Large intestine (tissue), 12 donors: ENCODE measurements at places on chromosomes 12 and 14.

- DNase-seq: no peak
These were observed 218.3 kb upstream of the CRY1 start for GRCh38 chr12:107311682-107312081.

DNA sequence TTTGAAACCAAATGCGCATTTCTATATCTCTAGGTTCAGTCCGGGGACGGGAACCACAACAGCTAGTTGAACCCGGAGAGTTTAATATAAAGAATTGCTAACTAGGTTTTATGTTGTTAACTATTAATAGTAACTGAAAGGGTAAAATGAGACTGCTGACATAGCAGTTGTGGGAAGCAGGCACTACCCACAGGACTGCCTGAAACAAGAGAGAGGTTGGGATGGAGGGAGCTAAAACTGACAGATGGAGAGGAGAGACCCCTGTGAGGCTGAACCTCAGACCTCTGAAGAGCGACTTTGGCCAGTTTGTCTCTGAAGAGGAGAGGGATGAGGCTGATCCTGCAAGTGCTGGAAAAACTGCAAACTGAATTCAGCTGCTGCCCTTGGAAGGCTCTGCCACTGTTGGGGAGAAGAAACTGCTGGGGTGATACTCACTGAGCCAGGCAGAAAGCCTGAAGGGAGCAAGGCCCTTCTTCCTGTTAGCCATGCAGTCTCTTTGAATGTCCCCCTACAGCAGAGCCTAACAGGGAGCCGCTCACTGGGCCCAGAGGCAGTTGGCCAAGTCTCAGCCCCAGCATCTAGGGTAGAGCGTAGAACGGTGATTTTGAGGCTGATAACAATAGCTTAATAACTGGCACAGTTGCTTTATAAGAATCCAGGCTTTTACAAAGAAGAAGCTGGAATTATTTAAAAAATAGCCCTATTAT lies 172.2 kb downstream of the NPAS3 start:
- DNase-seq: no peak

DNA sequence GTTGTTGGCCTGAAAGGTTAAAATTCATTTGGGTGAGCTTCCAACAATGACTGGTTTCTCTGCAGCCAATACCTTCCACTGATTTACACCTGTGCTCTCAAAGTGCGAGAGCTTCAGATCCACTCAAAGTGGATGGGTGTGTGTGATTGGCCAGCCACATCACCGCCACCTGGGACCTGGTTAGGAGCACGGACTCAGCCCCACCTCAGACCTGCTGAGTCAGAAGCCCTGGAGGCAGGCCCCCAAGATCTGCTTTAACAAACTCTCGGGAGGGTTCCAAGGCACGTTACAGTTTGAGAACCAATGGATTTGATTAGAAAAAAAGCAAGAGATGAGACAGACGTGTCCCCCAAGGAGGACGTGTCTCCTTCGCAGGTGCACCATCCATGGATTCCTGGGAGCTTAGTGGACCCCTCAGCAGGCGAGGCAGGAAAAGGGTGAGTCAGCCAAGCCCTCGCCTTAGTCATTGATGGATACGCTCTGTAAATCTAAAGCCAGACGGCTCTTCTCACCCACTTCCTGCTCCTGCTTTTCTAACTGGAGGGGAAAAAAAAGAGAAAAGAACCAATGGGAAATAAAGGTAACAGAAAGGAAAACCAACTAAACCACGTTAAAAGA lies 24.5 kb downstream of the FZD10 start:
- no peak for DNase-seq

GRCh38 chr12:109920261-109920780 lies 20.2 kb downstream of the TCHP start:
- DNase-seq: no peak

DNA sequence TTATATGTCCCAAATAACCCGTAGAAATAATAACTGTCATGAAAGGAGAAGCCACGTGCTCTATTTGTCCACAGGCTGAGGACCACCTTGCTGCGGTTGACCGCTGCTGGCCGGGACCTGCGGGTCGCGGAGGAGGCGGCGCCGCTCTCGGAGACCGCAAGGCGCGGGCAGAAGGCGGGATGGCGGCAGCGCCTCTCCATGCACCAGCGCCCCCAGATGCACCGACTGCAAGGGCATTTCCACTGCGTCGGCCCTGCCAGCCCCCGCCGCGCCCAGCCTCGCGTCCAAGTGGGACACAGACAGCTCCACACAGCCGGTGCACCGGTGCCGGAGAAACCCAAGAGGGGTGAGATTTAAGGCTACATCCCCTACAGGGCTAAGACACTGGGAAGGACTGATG lies 21.0 kb downstream of the RPGRIP1 start:
- no peak for DNase-seq

DNA sequence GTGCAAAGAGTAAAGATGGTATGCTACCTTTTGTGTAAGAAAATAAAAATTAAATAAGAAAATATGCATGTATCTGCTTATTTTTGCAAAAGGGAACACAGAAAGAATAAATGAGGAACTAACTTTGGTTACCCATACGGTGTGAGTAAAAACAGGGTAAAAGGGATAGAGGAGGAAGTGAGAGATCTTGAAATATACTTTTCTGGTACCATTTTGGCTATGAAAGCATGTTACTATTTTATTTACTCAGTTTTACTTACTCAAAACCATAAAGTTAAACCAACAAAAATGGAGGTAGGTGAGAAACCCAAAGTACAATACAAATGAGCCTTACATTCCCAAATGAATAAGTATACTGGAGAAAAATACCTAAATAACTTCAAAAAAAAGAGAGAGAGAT lies 122.0 kb upstream of the EGLN3 start:
- no peak for DNase-seq

DNA sequence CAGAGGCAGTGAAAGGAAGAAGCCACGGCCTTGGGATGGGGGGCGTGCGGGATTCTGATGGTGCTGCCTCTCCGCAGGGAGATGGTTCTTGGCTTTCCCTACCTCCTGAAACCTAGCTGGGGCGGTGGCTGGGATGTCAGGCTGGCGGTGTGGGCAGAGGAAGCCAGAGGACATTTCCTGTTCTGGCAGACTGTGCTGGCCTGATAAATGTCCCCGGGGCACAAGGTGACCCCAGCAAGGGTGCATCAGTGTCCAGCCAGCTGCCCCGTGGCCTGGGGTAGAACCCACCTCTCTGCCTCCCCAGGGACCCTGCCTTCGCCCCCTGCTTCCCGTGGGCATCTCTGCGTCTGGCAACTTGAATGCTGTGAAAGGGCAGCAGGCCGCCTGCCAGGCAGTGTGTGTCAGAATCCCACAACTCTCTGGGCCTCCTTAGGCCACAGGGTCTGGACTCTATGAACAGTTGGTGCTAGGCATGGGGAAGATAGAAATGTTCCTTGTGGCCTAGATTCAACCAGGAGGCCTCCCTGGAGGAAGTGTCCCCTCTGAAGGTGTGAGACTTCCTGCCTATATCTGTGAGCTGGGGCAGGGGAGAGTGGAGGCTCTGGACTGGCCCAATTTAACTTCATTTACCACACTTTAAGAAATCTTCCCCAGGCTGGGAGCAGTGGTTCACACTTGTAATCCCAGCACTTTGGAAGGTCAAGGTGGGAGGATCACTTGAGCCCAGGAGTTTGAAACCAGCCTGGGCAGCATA lies 4.9 kb downstream of the SH2B3 start:
- no peak for DNase-seq

- peak; percentile 76 for DNase-seq
These were observed 662 bp upstream of the BATF start for GRCh38 chr14:75521415-75522199.

DNA sequence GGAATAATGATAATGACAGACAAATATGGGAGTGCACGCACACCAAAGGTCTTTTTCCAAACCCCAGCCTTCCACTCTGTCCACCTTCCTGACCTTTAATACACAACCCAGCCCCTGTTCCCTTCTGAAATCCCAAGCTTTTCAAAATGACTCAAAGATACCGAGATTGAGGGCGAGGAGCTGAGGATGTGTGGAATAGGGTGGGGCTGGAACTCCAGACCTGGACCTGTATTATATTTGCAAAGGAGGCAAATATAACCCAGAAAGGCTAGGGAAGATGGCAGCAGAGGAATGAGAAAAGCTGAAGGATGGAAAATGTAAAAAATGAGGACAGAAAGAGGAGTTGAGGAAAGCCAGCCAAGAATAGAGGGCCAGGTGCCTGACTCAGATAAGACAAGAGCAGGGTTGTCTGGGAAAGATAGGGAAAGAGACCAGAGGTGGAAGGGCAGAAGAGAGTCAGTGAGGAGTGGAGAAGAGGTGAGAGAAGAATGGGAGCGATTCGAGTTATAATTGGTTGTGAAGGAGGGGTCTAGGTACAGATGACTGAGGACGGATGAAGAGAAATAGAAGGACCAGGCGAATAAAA lies 1.0 kb upstream of the PTMS start:
- no peak for DNase-seq

DNA sequence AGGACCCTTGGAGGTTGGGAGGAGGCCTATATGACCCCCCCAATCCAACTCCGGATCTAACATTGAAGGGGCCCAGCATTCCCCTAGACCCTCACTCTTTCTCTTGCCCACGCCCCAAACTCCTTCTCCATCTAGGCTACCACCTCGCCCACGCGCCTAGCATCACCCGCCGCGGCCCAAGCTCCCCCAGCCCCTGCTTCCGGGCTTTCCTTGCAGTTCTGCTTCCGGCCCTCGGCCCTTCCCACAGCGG lies 445 bp downstream of the CERS5 start:
- no peak for DNase-seq

GRCh38 chr12:50803230-50803875 lies 39.4 kb upstream of the TMPRSS12 start:
- no peak for DNase-seq

DNA sequence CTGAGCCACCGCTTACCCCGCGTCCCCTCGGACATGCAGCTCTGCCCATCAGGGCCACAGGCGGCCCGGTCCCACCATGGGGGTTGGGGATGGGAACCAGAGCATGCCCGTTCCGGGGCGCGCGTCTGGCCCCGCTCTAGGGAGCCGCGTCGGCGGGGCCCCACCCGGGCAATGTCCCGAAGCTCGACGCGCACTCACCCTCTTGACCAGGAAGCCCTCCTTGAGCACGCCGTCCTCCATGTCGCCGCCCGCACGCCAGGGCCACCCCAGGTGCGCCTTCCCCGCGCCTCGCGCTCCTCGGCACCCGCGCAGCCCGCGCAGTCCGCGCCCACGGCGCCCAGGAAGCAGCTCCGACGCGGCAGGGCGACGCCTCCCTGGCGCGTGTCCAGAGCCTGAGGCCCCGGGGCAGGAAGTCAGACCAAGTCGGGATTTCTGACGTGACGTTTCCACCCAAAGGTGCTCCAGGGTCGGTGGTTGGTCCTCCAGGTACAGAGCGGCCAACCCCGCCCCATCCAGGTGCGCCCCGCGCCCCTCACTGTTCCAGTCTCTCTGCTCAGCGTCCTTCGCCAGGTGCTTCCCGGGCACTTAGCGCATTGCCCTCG lies at the start of gene PLEK2:
Gene PLEK2 (minus strand): TSS at position 346 of the 602 bp plus-strand sequence. CDS start 106 bp downstream, at position 240.
- DNase-seq: peak; percentile 94

- DNase-seq: no peak
These were observed 319.0 kb upstream of the RTL1 start for GRCh38 chr14:101222362-101223070.

GRCh38 chr12:28089338-28089737 lies 100.9 kb upstream of the CCDC91 start:
- no peak for DNase-seq

DNA sequence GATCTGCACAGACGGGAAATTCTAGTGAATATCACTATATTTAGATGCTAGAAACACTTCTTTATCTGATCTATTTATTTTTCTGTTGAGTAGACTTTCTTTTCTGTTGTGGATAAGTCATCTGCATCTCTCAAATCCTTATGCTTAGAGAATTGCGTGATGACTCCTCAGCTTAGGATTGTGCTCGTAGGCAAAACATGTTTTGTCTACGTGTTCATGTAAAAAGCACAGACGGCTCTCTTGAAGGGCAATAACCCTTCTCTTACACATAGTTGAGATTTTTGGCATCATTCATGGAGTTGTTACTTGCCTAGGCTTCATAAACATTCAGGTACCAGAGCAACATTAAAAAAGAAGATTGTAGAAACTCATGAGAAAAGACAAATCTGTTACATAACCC lies 18.6 kb downstream of the PPFIBP1 start:
- no peak for DNase-seq

DNA sequence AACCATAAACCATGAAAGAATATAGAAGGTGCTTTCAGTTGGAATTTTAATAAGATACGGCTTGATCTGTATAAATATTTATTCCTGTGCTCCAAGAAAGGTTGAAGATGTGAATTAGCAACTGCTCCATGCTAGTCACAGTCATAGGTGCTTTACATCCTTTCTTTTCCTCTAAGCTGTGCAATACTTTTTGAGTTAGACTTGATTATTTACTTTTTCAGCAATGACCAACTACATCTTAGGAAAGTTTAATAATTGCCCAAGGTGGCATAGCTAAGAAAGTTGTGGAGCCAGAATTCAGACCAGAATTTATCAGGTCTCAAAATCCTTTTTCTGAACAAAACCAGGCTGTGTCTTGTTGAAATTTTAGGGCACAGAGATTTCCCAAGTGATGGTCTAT lies 13.7 kb downstream of the TRHDE start:
- no peak for DNase-seq

- no peak for DNase-seq
These were observed 65.1 kb downstream of the GALNT16 start for GRCh38 chr14:69325086-69325485.

DNA sequence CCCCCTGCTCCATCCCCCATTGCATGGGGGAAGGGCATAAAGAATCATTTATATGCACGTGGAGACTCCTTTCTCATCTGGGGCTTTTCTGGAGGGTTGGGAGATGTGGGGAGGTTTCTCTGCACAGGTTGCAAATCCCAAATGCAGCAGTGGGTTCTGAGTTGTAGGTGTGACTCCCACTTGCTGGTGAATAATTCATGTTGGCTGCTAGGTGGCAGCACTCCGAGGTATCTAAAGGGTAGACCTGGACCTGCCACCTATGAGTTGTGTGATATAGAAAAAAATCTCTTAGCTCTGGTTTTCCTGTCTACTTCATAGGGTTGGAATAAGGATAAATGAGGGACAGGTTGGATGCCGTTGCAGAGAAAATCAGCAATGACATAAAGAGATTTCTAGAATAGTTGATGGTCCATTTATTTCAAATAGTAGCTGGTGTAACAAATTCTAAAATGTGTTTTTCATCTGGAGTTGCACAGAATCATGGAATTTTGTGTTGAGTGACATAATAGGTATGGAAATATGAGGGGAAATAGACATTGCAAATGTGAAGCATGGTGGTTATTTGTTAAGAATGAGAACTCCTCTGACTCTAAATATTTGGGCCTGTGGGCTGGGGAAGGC lies 4.6 kb downstream of the MARCHF9 start:
- DNase-seq: peak; percentile 44

DNA sequence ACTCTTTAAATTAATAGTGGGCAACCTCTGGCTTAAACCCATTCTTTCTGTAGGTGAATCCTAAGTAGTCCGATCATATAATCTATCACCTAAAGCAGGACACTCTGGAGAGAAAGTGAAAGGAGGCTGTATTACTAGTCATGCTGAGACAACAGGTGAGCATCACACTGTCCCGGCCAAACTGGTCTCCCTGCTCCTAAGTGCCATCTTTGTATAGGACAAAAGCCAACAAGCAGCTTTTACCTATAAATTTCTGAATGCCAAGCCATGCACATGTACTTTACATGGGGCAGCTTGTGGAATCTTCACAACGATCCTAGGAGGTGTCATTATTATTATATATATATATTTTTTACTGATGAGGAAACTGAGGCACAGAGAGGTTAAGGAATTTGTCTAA lies 18.0 kb downstream of the PLEKHH1 start:
- DNase-seq: no peak
